ENCODE measurements at places on chromosomes 5 and 9.

- DNase-seq: no peak
These were observed 28.8 kb downstream of the TRPM6 start for GRCh38 chr9:74858751-74859414.

- DNase-seq: no peak
These were observed 59.7 kb upstream of the TRPC7 start for GRCh38 chr5:136424835-136425584.

DNA sequence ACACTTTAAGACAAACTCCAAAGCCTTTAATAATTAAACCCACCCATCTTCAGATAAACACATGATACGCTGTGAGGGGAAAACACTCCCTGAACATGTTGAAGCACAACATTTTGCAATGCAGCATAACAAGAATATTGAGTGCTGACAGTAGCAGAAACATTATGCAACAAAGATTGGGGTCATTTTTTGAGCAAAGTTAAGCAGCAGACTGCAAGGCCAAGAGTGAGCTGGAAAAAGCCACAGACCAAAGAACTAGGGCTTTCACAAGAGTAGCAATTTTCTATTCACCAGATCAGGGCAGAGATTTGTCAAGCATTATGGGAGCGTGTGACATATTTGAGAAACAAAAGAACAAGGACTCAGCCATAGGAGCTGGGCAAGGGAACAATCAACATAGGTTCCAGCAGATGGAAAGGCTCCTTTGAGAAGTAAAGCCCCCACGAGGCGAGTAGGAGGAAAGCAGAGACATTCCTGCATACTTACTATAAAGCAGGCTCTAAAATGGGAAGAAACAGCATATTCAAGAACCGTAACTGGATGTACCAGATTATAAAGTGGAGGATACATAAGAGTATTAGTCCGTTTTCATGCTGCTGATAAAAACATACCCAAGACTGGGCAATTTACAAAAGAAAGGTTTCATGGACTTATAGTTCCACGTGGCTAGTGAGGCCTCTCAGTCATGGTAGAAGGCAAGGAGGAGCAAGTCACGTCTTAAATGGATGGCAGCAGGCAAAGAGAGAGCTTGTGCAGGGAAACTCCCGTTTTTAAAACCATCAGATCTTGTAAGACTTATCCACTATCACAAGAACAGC lies 4.8 kb upstream of the TTC23L start:
- DNase-seq: no peak

GRCh38 chr9:85042981-85043647 lies 373.6 kb downstream of the NTRK2 start:
- DNase-seq: no peak

- no peak for DNase-seq
These were observed 147.9 kb downstream of the MACROH2A1 start for GRCh38 chr5:135251093-135251492.

DNA sequence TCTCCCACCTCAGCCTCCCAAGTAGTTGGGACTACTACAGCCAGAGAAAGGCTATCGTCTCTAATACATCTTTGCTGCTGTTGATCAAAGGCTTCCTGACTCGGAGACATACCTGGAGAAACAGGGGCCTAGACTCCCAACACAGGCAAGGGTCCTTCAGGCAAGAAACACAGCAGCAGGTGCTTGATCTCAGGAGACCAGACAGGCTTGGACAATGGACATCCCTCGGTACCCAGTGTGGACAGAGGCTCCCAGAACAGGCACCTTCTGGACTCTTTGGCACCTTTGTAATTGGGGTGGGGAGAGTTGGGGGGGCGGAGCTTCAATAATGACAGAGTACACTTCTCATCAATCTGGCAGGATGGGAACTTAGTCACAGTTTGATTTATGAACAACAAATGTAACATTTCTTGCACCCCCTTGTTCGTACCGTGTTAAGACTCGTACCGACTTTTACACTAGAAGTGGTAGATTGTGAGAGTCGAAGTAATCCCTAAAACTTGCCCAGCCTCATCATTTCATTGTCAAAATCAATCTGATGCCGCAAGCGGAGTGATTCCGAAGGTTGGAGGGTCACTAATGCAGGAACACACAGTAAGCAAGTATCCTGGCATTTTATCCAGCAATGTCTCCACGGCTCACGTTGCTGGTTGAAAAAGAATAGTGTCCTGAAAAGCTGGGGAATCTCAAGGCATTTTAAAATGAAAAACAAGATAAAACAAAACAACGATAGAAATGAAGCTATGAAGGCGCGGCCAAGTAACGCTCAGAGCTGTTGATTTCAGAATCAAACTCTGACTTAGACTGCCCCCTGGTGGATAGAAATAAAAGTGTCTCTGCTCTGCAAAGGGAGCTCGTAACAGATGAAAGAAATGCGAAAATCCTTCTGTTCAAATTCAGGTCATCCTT lies 46.4 kb upstream of the STK32A start:
- DNase-seq: peak; percentile 2

GRCh38 chr5:17315710-17316221 lies 98.3 kb downstream of the BASP1 start:
- no peak for DNase-seq

GRCh38 chr9:113650207-113651131 lies 186.9 kb downstream of the RGS3 start:
- DNase-seq: no peak

GRCh38 chr5:151454889-151455288 lies 7.5 kb downstream of the SLC36A1 start:
- DNase-seq: no peak

DNA sequence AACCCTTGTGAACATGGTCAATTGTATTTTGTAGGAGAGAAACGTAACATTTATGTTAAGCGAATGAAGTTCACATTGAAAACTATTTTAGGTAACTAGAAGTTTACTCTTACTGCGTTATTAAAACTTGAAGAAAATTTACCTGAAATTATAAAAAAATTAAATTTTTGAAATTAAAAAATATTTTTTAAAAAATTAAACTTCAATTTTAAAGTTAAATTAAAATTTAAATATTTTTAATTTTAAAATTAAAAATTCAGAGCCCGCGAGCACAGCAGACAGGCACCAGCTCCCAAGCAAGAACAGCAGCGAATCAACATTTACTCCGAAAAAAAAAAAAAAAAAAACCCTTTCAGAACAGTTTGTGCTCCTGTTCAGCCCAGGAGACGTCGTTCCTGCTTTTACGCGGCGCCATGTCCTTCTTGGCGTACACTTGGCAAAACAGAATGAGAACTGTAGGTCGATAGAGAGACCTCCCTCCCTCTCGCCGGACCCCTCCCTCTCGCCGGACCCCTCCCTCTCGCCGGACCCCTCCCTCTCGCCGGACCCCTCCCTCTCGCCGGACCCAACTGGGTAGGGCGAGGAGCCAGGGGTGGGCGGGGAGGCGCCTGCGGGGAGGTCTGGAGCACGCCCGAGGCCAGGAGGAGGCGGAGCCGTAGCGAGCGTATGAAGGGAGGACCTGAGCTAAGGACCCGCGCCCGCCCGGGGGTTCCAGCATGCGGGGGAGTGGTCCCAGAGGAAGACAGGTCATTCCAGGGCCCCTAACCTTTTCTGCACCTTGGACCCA lies 235.8 kb downstream of the ROR2 start:
- DNase-seq: no peak

- DNase-seq: no peak
These were observed 37.7 kb upstream of the NEURL1B start for GRCh38 chr5:172603251-172603806.

DNA sequence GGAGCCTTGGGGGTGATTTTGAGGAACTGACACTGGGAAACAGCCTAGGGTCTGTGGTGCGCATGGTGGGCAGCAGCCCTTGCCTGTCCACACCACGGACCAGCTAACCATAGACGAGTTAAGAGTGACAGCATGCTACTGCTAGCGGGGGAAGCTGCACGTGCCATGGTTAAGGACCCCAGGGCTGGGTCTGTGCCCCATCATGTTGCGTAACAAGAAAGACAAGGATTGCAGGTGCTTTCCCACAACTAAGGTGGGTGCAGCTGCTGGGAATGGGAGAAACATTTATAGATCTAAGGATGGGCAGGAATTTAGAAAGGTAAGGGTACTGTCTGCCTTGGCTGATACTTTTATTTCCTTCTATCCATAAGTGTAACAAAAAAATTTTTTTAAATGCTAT lies 17.9 kb upstream of the KCNMB1 start:
- DNase-seq: no peak

DNA sequence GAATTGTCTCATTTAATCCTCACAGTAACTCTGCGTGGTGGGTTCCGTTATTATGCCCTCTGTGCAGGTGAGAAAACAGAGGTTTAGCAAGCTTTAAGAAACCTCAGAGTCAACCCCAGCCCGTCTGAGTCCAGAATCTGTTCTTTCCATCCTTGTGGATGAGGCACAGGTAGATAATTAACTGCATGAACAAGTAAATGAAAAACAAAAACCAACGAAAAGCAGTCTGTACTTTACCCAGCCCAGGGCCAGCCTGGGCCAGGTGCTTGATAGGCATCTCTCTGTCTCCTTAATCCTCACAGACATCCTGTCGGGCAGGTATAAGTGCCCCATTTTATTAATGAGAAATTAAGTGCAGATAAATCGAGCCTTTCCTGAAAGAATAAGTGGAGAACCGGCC lies 25.3 kb upstream of the CXCL14 start:
- no peak for DNase-seq

- DNase-seq: no peak
These were observed 168.2 kb upstream of the DMRTA1 start for GRCh38 chr9:22278426-22278825.

- DNase-seq: no peak
These were observed 486.3 kb upstream of the ZNF462 start for GRCh38 chr9:106376689-106377088.

- no peak for DNase-seq
These were observed 110.5 kb upstream of the KLF4 start for GRCh38 chr9:107600060-107600573.

DNA sequence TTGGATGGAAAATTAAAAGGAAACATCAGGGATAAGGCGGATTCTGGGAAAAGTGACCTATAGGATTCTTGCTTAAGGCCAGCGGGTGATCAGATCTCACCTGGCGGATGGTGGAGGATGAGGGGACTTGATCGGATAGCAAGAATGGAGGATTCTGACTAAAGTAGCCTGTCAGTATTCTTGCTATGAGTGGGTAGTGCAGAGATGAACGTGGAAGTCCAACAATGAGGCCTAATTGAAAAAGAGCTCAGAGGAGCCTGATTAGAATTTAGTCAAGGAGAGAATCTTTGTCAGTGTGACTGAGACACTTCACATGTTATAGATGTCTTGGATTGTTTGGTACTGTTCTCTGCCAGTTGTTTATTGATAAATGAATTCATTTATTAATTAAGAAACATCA lies 24.9 kb downstream of the CAST start:
- DNase-seq: no peak

- DNase-seq: no peak
These were observed 2.9 kb downstream of the FPGS start for GRCh38 chr9:127805620-127806019.

DNA sequence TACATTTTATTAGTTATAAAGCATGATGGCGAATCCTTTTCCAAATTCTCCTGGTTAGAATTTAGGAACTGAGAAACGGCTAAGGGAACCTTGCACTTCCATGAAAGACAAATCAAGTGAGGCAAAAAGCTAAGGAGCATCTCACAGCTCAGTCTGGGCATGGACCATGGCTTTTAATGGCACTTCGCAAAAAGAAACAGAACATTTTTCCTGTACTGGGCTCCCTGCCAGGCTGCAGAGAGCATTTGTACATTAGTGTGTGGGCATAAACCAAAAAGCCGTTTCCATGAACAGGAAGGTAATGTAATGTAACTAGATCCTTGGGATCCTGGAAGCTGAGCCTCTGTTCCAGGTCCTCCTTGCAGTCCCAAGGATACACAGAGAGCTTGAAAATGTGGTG lies 354.2 kb downstream of the MRPS30 start:
- DNase-seq: no peak

DNA sequence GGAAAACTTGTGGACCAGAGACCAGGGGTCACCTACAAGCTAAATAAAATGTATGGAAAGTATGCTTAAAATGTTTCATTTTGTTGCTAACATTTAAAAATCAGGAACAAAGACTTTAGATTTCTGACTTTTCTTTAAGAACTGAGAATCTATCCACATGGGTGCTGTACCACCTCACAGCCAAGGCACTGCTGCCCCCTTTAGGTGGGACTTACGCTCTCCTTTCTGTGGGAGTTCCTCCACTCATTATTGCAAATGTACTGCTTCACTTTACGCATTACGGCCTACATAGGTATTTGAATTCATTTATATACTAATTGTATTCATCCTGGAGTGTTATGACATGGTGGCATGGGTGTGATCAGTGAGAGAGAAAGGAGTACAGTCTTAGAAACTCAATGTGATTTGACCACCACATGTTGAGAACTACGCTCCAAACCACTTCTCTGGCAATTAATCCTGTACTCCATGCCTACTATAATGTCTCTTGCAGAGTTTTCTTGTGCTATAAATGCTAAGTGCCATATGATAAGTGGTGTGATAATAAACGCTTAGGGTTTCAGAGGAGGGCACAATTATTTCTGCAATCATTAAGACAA lies 24.7 kb upstream of the CETN3 start:
- peak; percentile 10 for DNase-seq

- no peak for DNase-seq
These were observed 14.6 kb upstream of the AQP7 start for GRCh38 chr9:33416996-33417395.

GRCh38 chr5:99169309-99169708 lies 240.5 kb upstream of the CHD1 start:
- DNase-seq: no peak

GRCh38 chr5:72125271-72125940 lies 18.1 kb downstream of the MAP1B start:
- DNase-seq: no peak

DNA sequence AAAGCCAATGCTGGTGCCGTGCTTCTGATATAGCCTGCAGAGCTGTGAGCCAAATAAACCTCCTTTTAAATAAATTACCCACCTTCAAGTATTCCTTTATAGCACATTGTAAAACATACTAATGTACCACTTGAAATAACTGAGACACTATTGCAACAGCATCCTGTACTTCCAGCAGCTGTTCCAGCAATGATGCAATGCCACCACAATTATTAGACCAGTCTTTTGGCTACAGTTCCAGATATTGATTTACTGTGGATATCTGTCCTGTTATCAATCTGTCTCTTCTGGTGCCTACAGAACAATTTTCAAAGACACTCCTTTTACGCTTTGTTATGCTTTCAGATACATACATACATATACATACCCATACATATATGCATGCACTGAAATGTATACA lies 567.9 kb downstream of the TAF11L14 start:
- no peak for DNase-seq

- DNase-seq: no peak
These were observed 84.5 kb upstream of the PUM3 start for GRCh38 chr9:2928411-2928810.

- no peak for DNase-seq
These were observed 153.3 kb upstream of the IZUMO3 start for GRCh38 chr9:24698881-24699518.

DNA sequence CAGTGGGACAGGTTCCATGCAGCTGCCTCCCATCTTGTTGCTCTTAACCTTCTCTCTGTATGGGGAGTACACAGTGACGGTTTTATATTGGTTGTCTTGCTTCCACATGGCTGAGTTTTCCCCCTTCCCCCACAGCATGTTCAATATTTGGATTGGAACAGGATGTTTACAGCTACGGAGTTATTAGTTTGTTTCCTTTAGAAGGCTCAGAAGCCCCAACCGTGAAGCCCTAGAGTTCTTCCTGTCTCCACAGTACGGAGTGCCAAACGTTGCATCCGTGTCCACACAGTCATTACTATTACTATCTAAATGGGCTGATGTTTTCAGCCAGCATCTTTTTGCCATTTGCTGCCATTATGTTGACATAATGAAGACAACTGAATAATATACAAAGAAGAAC lies 277.5 kb downstream of the MARCHF11 start:
- no peak for DNase-seq
